ENCODE measurements at places on chromosomes 3 and 15.

DNA sequence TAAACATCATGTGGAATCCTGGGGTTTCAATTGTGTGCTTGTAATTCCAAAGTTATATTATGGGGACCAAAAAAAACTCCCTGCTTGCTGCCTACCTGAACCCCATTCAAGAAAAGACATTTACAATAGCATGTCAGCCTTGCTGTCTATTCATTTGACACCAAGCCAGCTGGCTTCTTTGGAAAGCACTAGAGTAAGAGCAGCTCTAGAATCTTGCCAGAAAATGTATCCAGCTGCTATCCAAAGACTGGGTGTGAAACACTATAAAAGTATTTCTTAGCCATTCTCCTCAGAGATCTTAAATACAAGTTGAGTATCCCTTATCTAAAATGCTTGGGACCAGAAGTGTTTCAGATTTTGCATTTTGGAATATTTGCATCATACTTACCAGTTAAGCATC is 87.4 kb downstream of the RAD18 start:
- no peak for DNase-seq

DNA sequence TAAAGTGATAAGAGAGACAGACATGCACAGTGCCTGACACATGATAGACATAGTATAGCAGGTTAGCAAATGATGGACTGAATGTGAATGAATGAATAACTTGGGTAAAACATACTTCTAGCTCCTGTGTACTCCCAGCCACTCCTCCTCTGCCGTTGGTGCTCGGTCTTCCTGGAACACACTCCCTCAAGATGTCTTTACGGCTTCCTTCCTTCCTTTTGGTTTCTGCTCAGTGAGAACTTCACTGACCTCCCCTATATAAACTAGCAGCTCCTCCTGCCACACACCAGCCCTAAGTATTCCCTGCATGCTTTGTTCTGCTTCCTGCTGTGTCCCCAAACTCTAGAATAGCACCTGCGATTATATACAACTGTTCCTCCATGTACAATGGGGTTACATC is 50.2 kb downstream of the RAD54L2 start:
- DNase-seq, result no peak

DNA sequence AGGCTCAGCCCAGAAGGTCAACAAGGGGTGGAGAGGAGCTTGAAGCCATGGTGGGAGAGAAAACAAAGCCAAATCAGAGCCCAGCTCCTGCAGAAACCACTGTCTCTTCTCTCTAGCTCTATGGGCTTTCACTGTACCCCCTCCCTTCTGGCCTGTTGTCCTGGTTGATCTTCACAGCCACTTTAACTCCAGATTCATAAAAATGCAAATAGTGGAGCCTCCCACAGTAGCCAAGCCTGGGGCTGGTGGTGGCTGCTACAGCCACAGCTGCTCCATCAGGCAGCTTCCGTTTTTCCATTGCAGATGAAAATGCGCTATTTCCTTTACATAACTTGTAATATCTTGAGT is 20.7 kb upstream of the CAV3 start:
- no peak for DNase-seq

GRCh38 chr15:59948924-59949613 is 55.0 kb upstream of the FOXB1 start:
- DNase-seq, result no peak

- DNase-seq, result no peak
These were observed 617.1 kb downstream of the NR2F2 start for GRCh38 chr15:96947296-96948229.

- no peak for DNase-seq
These were observed 63.2 kb upstream of the SPPL2A start for GRCh38 chr15:50828610-50829206.

- DNase-seq, result no peak
These were observed 4.1 kb downstream of the RASGRP1 start for GRCh38 chr15:38560456-38560926.

DNA sequence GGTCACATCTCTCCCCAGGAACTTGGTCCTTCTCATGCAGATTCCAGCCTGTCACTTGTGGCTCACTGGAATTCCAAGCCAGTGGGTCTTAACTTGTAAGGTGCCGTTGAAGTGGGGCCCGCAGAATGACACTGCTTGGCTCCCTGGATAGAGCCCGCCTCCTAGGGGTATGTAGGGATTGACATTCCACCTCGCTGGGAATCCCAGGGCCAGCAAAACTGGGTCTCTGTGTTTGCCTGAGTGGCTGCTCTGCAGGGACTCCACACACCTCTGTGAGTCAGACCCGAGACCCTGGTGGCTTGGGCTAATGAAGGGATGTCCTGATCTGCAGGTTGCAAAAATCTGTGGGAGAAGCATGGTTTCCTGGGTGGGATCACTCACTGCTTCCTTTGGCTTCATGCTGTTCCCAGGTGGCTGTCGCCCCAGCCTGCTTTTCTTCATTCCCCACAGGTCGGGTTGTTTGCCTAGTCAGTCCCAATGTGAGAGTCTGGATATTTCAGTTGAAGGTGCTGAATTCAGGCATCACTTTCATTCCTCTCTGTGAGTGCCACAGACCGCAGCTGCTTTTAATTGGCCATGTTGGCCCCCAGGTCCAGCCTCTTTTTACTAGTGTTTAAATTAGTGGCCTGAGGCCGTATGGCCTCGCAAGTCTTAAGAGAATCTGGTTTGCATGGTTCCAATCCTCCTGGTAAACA is 156.0 kb upstream of the TRIM42 start:
- no peak for DNase-seq

- no peak for DNase-seq
These were observed 5.2 kb upstream of the CLK3 start for GRCh38 chr15:74610302-74610951.

DNA sequence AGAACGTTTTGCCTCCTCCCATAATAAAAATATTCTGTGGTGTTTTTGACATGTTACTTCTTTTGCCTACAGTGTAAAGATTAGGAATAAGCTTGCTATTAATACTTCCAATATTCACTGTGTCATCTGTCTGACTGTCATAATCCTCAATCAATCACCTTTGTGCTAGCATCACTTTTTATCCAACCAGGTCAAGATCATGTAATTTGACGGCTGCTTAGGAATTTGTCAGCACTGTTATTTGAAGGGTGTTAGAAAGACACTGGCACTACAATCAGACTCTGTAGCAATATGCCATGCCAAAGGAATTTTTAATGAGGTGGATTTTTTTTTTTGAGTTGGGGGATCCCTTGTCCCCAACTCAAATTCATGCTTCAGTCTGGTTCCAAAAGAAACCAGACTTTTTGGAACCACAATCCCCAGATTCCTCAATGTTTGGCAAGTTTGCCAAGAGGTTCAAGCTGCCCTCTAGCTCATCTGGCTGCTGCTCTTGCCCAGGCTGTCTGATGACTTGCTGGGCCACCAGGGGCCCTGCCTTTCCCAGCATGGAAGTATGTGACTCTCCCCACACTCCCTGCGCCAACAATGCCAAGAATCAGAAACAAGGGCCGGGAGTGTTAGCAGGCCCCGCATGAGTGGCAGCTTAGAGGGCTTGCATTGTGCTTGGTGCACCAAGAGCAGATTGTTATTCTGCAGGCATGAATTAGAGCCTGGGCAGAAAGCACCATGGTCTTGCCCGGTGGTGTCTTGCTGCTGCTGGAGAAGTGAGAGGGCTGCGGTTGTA is 58.6 kb upstream of the TSC22D2 start:
- no peak for DNase-seq

DNA sequence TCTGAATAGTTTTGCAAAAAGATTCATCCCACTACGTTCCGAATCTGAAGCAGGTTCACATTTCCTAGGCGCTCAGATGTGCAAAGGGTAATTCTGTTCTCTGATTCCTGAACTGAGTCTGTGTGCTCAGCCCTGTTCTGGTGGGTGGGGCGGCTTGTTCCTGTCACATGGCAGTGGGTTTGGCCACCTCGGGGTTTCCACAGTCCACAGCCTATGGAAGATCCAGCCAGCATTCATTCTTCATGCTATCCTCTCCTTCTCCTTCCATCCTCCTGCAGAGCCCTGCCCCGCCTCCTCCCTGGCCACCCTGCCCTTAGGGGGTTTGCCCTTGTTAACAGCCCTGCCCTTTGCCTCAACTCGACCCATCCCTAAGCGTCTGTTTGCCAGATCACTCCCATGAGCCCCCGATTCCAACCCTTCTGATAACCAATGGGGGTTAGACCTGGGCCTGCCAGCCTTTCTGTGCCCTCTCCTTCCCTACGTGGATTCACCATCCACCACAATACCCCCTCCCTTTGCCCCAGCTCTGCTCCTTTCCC is 31.0 kb downstream of the PRR20G start:
- no peak for DNase-seq

- DNase-seq, result no peak
These were observed 35.8 kb upstream of the BCL2L10 start for GRCh38 chr15:52148403-52148802.

- DNase-seq, result no peak
These were observed 48.1 kb downstream of the PTPN9 start for GRCh38 chr15:75531041-75531450.

GRCh38 chr15:66484539-66485112 is 12.9 kb downstream of the SNAPC5 start:
- DNase-seq, result no peak

DNA sequence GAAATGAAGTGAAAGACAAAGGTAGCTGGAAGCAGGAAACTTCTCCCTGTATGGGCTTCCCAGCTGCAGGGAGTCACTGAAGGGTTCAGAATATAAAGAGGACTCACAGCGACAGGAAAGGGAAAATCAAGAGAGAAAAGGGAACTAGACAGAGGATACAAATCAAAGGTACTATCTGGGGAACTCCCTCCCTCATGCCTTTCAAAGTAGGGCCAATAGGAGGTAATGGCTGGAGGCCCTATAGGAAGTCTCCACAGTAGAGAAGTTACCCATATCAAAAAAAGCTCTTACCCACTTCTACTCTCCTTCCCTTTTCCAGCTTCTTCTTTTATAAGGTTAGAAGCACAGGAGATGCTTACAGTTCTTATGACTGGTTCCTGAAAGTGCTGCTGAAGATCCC is 43.5 kb downstream of the FMN1 start:
- no peak for DNase-seq

- DNase-seq, result no peak
These were observed 113.5 kb downstream of the VPS13C start for GRCh38 chr15:61946778-61947177.

GRCh38 chr3:26960382-26960781 is 337.8 kb downstream of the LRRC3B start:
- no peak for DNase-seq

DNA sequence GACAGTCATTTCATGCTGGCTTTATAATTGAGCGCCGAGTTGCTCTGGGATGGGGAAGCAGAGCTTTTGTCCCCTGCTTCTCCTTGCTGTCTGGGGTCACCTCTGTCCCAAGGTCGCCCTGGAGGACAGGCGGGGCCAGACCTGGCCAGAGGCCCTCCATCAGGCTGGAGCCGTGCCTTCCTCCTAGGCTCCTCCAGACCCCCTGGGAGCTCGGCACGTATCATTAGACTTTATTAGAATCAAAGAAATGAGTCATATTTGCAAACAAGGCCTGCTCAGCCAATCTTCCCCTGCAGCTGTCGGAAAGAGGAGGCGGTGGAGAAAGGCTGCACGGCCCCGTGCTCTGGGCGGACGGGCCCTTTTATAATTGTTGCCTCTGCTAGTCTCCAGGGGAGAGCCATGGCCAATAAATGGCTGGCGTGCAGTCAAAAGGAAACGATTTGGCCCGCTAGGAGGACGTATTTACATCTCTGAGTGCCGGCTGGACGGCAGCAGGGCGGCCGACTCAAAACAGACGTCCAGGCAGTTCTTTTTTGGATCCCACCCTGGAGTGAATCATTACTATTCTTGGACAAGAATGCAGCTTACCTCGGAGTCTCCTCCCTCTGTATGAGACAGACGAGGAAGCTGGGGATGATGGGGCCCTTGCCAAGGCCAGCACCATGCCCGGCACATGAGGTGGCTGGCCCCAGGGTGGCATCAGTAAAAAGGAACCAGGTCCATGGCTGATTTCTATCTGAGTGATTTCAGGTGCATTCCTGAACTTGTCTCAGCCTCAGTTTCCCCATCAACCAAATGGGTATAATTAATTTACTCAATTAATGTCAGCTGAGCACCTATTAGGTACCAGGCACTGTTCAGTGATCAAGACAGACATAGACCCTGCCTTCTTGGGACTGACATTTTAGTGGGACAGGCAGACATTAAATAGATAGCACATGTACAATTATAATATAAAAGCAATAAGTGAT is 50.6 kb downstream of the SLC6A6 start:
- DNase-seq, result peak; percentile 46

DNA sequence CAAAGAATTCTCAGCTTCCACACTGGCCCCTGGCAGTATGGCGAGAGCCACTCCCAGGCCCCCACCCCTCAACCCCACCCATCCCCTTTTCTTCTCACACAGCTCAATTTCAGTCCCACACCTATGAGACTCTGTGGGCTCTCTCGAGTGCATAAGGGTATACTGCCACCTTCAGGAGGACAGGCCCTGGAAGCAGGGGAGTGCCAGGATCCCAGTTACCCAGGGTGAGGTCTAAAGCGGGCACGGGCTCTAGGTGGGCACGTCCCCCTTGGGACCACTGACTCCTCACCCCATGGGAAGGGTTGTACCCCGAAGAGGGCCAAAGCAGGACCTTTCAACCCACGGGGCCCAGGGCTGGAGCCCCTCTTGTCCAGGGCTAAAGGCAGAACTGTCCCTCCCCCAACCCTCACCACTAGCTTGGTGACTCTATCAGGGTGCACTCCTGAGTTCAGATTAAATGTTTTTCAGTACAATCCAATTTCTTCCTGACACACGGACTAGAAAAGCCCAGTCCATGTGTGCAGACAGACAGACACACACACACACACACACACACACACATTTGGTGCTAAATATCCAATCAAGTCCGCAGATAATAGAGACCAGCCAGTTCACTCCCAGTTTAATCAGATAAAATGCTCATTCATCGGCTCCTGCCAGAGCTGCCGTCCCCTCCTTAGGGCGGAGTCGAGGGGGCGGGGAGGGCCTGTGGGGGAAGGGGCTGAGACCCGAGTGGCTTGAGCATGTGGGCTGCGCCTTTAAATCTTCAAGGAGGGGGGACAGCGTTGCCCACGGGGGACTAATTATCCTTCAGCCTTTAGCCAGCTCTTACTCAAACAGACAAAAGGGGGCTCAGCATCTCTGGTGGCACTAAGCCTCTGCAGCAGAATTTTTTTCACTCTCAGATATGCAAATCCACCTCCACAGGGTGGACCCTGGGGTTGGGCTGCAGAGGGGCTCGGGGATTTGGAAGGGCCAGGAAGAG is 59.3 kb downstream of the CYP11A1 start:
- DNase-seq, result peak; percentile 52

- no peak for DNase-seq
These were observed 3.9 kb downstream of the CHST2 start for GRCh38 chr3:143123353-143123984.

- no peak for DNase-seq
These were observed 113.8 kb downstream of the FRMD5 start for GRCh38 chr15:44081026-44082013.

GRCh38 chr3:188749010-188749617 is 422.7 kb upstream of the TPRG1 start:
- no peak for DNase-seq

- DNase-seq, result no peak
These were observed 72.3 kb downstream of the XXYLT1 start for GRCh38 chr3:195198426-195199346.

- DNase-seq, result no peak
These were observed 234.6 kb upstream of the CBLB start for GRCh38 chr3:106103383-106103782.

- no peak for DNase-seq
These were observed 58.2 kb downstream of the KLHL6 start for GRCh38 chr3:183497313-183497712.

GRCh38 chr3:45125550-45126026 is 20.6 kb downstream of the CDCP1 start:
- no peak for DNase-seq

Data from NCI-H1930 (cell line).